ENCODE measurements at places on chromosomes 2 and 18.
A peak's percentile ranks its signal among the peaks of the same experiment; 100 is the strongest.

DNA sequence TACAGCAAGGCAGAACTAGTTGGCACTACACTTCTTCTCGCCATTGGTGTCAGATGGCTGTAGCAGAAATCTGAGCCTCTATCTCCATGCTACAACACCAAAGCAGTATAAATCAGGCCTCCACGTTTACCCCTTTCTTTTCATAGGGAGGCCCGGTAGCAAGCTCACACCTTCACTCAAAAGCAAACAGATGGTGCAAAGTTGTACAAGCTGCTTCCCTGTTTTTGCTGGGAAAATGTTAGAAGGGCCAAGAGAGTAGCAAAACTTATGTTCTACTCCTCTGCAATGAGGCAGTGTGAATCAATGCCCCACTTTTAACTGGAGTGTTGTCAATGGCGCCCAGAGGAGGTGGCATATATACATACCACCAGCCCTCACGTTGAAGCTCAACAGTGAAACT is 369.6 kb upstream of the NRXN1 start:
- DNase-seq: no peak

- no peak for DNase-seq
These were observed 2.3 kb downstream of the OBSL1 start for GRCh38 chr2:219569041-219569440.

GRCh38 chr18:43578706-43579105 is 301.4 kb upstream of the SYT4 start:
- no peak for DNase-seq

- no peak for DNase-seq
These were observed 1323.9 kb upstream of the DDX18 start for GRCh38 chr2:116490511-116491145.

DNA sequence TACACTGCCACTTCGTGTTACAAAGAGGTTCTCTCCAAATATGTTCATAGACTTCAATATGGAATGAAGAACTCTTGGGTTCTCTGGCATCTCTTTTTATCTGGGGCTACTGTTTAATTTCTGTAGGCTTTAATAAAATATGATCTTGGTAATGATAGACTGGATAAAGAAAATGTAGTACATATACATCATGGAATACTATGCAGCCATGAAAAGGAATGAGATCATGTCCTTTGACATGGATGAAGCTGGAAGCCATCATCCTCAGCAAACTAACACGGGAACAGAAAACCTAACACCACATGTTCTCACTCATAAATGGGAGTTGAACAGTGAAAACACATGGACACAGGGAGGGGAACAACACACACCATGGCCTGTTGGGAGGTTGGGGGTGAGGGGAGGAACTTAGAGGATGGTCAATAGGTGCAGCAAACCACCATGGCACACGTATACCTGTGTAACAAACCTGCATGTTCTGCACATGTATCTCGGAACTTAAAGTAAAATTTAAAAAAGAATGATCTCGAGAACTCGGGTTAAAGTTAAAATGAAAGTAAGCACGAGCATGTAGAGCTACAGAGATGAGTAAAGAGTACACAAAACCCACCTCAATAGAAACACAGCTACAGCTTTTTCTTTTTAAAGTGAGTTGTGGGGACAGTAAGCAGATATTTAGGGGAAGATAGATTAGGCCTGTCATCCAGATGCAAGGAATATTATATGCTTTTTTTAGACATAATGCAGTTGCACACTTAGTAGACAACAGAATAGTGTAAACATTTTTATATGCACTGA is 102.3 kb downstream of the SGPP2 start:
- no peak for DNase-seq

DNA sequence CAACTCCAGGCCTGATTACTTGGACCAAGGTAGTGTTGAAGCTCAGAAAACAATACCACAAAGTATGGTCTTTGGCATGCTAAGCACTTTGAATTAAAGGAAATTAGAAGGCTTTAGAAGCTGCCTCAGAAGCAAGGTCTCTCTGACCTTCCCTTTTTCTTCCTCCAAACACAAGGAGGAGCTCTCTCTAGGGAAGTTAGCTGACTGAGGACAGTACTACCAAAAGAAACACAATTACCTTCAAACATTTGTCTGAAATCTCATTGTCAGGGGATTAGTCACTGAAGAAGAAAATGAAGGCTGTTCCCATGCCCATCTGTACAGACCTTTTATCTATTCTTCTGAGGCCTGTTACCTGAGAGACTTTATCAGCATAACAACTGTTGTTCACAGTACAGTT is 279.3 kb downstream of the CDH20 start:
- DNase-seq: no peak

GRCh38 chr18:814300-815084 is 2.5 kb upstream of the YES1 start:
- no peak for DNase-seq

- DNase-seq: no peak
These were observed 118.8 kb downstream of the MSH2 start for GRCh38 chr2:47521666-47522285.

DNA sequence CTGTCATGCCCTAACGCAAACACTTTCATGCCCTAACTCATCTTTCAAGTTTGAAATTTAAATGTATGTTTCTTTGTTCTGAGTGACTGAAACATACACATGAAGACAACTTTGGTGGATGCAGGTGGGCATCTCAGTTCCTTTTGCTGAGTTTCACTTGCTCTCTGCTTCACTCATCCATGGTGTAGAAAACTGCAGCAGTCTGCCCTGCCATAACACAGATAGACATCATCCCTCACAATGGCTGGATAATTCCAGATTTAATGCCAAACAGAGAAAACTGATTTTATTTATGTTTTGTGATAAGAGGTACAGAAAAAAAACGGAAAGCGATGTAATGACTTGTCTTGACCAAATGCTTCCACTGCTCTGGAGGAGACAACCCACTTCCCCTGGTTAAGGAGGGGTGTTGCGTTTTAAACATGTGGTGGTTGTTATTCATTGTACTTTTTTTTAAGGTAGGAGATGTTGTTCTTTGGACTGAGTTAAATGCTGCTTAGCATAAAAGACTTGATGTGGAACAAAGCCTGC is 70.4 kb downstream of the RHBDD1 start:
- no peak for DNase-seq

GRCh38 chr18:62437235-62438017 is 85.4 kb upstream of the ZCCHC2 start:
- peak; percentile 35 for DNase-seq

GRCh38 chr2:122977580-122977979 is 1047.5 kb upstream of the CNTNAP5 start:
- DNase-seq: no peak

DNA sequence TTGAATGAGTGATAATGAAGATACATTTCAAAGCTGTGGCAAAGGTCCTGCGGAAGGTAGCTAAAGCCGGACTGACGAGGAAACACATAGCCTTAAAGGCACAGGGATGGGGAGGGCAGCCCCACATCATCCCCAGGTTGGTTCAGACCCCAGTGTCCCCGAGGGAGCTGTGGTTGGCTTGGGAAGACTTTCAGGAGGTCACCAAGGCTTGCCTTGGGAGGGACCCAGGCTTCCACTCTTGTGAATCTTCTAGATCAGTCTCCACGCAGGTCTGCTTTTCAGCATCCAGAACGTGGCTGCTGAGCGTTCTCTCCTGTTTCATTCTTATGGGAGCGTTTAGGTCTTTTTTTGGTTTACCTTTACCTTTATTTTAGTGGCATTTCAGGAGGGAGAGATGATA is 16.8 kb downstream of the KIF1A start:
- no peak for DNase-seq

GRCh38 chr18:22136395-22136794 is 33.0 kb upstream of the GATA6 start:
- DNase-seq: no peak
